HepG2 (cell line): ENCODE measurements at places on chromosomes 6 and 20. TPM values are rescaled to one million over a fixed set of nuclear protein-coding genes. Genes with fewer than 3 reads are reported as not detected.

The CENPW gene
- 94.7 and 133 TPM in 2 replicates for total RNA-seq

DNA sequence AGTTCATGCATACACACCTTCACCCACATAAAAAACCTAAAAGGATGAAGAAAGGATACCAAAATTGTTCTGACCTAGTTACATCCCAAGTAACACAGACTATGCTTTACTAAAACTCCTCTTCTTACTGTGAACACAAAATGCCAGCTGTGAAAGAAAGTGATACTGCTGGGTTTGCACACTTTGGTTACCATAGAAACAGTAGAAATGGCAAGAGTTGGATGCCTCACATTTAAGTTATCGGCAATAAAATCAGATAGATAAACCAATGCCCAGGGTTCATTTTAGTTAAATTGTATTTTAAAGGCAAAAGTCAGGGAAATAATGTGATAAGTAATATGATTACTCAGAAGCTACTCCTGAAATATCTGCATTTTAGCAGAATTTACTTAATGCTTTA, 161.9 kb downstream of the CDK19 start:
- no peak for DNase-seq

- no peak for DNase-seq
These were observed 84.5 kb downstream of the KIF13A start for GRCh38 chr6:17902974-17903373.

The PSMF1 gene
- 86.0 and 113 TPM in 2 replicates for total RNA-seq

The RGS17 gene
- not detected in 2 replicates for total RNA-seq

GRCh38 chr6:137681445-137682009, 185.5 kb upstream of the TNFAIP3 start:
- DNase-seq = no peak

GRCh38 chr6:134814076-134814695, 135.7 kb downstream of the ALDH8A1 start:
- DNase-seq = no peak
